Activated naive CD4-positive, alpha-beta T cell treated with Interleukin-2 at 50 U/mL for 16 hours (primary cell): ENCODE measurements at places on chromosomes 2 and 18.

DNA sequence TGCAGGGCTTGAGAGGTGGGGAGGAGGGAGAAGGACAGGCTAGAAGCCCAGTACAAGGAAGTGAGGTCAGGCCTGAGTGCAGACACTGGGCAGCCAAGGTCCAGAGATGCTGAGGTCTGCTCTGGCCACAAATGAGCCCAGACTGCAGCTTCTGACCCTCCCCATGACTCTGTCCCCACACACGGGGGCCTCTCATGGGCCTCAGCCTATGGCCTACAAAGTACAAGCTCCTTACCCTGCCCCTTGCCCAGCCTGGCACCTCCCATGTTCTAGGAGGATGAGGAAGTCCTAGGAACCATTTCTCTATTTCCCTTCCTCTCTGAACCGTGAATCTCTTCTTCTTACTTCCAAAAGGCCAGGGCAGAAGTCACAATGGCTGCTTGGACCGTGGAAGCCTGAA, 193.8 kb downstream of the ANKRD30B start:
- no peak for DNase-seq

DNA sequence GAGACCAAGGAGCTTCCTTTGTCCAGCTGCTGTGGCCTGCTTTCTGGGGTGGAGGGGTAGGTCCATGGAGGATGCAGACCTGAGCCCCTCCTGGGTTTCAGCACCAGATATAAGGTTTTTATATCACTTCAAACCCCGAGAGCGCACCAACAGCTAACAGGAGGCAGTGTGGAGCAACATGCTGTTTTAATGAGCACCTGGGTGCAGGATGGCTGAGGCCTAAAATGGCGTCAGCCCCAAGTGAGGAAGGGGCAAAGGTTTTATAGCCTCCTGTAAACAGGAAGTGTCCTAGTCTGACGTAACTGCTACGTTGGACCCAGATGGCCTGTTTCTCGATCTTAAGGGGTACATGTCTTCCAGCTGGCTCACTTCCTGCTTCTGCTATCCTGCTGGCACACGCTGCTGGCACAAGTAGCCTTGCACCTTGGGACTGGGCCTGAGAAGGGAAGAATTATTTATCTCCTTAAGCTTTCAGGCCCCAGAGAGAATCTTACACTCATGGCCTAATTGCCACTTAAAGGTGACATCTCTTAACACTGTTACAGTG, 11.4 kb upstream of the REG1B start:
- no peak for DNase-seq

DNA sequence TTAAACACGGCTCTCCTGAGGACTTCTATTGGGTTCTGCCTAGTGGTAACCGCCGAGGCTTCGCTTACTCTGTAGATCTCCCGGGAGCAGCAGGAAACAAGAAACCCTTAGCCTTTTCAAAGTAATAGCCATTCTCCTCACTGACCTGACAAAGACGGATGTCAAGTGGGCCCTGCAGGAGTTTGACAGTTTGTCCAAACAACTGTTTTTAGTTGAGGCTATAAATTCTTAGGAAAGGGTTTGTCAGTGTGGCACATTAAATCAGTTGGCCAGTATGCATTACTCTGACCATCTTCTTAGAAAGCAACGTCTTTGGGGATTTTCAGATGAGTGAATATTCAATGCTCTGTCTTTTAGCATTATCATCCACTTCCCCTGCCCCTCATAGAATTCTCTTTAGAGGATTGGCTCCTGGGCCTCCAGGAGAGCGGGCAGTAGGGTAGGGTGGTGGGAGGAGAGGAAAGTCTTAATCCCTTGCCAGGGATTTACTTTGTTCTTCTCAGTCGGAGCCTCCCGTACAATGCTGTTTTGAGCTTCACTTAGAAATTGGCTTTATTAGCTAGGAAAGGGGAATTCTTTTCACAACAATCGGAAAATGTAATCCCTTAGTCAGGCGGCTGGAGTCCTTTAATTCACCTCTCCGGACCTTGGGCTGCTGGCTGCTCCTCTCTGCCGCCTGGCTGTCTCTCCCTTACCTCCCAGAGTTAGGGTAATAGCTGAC, 13.3 kb upstream of the C18orf32 start:
- DNase-seq, result no peak

- DNase-seq, result no peak
Measured at GRCh38 chr18:49572611-49573345, 10.9 kb downstream of the LIPG start.

DNA sequence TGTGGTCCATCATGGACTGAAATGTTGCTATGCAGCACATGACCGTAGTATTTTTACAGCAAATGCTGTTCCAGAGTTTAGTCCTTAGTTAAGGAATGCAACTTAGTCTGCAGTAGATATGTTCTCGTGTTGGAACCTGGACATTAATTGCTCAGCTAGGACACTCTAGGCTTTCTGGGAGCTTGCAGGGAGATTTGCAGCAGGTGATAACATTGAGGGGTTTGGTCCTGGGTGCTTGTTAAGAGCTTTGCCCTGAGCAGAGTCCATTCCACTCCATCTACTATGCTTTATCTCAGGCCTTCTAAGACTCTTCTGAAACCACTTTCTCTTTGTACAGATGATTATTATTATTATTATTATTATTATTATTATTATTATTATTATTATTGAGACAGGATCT, 27.1 kb downstream of the DRC1 start:
- no peak for DNase-seq

- DNase-seq, result peak; percentile 62
Measured at GRCh38 chr2:231708773-231709635, 679 bp downstream of the PTMA start.

GRCh38 chr2:154480521-154480920, 218.0 kb upstream of the KCNJ3 start:
- no peak for DNase-seq

GRCh38 chr2:20327370-20327769, 23.3 kb downstream of the PUM2 start:
- DNase-seq, result no peak

DNA sequence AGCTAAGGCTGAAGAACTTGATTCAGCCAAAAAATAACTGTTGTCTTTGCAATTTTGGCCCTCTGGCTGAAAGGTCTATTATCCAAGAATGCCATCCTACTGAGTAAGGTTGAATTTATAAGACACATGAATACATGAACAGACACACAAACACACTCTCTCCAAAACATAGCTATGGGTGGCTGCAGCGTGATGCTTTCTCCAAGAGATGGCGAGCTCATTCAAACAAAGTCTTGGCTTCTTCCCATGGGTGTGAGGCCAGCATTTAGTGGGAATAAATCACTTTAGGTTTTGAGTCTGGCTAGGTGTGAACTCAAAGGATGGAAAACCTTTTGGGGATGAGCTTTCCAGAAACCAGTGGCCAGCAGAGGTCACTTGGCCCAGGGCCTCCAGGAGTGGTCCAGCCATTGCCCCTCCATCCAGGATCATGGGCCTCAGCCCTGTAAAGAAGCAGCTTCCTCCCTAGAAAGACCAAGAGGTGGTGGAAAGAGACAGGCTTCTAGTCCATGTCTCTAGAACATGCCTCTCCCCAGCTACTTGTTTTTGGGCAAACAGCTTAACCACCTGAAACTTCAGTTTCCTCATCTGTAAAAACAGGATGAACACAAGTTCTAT, 11.0 kb upstream of the OSR1 start:
- no peak for DNase-seq

DNA sequence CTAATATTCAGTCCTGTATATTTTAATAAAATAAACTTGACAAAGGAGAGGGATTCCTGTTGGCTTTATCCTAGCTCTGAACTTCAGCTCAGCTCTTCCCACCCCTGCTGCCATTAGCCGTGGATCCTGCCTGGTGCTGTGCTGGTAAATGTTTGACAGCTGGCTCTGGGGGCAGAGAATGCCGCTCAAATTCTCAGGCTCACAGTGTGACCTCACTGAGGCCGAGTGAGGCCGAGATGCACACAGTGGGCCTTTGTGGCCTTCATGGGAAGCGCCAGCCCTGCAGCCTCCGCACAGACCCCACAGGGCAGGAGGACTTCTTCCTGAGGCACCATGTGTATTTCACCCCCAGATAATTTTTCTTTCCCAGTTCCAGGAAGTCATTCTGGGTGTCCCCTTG, 16.5 kb upstream of the FAHD2A start:
- no peak for DNase-seq

GRCh38 chr2:188810586-188810985, 163.6 kb upstream of the COL3A1 start:
- no peak for DNase-seq

GRCh38 chr2:237474442-237474911, 12.6 kb upstream of the MLPH start:
- no peak for DNase-seq

DNA sequence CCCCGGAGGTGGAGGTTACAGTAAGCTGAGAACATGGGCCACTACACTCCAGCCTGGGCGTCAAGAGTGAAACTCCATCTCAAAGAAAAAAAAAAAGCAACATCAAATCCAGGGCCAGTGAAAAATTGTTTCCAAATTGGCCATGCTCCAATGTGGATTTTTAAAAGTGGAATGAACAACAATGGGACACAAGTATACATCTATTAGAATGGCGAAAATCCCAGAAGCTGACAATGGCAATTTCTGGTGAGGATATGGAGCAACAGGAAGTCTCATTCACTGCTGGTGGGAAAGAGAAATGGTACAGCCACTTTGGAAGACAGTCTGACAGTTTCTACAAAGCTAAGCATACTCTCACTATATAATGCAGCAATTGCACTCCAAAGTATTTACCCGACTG, 161.4 kb downstream of the UXS1 start:
- no peak for DNase-seq

DNA sequence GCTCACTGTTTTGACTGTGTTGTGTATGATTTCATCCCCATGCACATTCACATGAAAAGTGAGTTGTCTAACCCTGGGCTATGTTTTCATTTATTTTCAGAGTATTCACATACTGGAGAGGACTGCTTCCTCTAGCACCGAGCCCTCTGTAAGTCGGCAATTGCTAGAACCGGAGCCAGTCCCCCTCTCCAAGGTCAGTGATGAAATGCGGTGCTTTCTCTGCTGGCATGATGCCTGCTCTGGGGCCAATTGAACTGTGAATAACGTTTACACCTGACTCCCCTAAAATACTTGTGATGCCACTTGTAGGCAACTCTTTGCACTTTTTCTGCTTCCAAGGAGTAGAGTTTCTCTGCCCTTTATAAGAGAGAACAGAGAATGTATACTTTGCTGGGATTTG, 126.9 kb downstream of the PRKRA start:
- no peak for DNase-seq

GRCh38 chr2:76491503-76491902, 780.8 kb upstream of the GCFC2 start:
- no peak for DNase-seq

DNA sequence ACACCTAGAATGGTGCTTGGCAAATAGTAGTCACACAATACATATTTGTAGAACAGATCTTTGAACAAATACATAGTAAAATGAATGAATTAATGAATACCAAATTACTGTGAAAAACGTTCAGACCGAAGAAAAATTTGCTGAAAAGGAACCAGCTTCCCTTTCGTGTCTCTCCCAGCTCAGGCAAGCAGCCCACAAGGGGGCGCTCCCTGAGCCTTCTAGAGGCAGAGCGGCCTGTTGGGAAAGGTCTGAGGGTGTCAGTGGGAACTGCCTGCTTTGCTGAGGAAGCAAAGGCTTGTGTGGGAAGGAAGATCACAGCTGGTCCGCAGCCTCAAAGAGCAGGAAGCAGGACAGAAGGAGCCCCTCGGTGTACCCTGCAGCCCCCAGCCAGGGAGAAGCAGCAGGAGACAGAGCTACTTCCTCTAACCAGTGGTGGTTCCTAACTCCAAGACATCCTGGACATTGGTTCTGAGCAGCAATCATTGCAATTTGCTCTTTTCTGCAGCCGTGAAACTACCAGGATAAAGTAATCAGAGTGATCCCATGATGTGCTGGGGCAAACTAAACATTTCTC, 231.1 kb downstream of the ANKRD30B start:
- DNase-seq, result no peak

GRCh38 chr2:74008761-74009395, 24.2 kb downstream of the TET3 start:
- DNase-seq, result no peak

DNA sequence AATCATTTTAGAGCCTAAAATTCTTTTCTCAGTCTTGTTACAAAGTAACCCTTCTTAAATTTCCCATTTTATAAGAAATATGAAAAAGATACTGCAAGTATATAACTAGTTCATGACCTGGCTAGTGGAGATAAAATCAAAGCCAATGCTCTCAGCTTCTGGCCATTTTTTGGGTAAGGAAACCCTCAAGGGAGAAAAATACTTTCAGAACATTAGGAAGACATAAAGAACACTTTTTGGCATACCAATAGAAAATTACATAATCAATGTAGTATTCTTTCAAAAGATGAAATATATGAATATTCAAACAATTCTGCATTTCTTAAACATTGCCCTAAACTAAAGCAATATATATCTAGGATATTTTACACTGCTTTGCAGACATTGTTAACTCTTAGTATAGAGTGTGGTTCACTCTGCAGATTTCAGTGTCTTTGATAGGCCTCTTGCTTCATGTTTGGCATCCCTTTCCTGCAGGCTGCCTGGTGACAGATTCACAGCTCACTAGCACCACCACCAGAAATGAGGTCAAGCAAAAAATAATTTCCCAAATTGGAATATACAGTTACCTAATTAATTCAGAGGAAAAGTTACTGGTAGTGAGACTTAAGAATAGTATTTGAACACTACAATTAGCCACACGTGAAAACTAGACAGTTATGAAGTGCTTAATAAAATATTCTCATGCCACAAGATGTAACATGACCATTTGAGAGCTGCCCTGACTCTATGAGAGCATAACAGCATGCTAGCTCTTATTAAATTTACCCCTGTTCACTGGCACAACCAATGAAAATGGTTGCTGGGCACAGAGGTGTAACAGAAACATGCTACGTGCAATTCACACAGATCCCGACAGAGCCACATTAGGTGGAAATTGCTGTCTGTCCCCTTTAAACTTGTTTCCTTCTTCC, 36.0 kb downstream of the PAIP2B start:
- no peak for DNase-seq

- DNase-seq, result no peak
Measured at GRCh38 chr2:133044556-133044955, 374.6 kb upstream of the LYPD1 start.

GRCh38 chr2:2757764-2758163, 426.7 kb upstream of the MYT1L start:
- no peak for DNase-seq

- DNase-seq, result no peak
Measured at GRCh38 chr2:16406496-16407289, 258.9 kb downstream of the CYRIA start.

DNA sequence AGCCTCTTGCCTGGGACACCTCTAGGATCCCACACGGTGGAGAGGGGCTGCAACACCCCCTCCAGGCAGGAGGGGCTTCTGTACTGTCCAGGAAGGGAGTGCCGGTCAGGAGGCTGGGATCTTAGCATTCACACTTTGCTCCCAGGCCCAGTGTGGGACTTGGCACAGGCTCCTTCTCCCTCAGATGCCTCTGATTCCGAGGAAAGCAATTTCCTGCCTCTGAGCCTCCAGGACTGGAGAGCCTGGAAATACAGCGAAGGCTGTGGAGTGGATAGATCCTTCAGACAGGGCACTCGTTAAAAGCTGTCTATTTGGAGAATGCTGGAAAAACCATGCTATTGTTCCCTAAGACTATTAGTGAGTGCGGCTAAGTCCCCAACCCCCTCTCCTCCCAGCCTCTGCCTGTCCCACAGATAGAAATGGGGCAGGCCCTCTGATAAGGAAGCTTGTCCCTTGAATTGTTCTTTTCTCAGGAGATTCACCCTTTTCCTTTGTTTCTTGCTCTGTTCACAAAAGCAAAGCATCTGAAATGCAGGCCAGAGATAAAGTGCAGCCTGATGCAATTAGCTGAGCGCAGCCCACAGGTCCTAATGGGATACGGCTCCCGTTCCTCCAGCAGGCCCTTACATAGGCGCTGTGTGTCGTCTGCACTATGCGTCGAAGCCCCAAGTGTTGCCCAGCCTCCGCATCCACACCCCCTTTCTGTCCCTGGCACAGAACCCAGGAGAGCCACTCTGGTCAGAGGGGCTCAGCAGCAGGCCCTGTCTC, 252.2 kb downstream of the KLHL29 start:
- DNase-seq, result no peak
